Activated CD4-positive, alpha-beta T cell treated with anti-CD3 and anti-CD28 coated beads, Interleukin-10, Interleukin-2, amounts not matched to agents 100 ng/mL and 50 ng/mL, durations not matched to agents 16 hours and 8 hours (primary cell): ENCODE measurements at places on chromosomes 7 and 10.

DNA sequence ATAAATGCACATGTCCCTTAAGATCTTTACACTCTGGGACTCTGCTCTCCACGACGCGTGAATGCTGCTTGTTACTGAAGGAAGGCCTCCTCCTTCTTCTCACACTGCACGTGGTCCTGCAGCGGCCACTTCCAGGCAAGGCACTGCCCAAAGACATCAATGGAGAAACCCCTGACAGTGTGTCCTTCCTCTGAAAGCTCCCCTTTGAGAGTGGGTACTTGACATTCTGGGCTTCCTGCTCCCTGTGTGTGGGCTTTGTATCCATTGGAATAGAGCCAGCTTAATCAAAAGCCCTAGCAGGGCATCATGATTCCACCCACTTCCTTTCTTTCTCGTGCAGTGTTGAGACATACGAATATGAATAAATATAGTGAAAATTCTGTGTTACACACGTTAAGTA lies 69.7 kb upstream of the STK17A start:
- peak; percentile 32 for DNase-seq

DNA sequence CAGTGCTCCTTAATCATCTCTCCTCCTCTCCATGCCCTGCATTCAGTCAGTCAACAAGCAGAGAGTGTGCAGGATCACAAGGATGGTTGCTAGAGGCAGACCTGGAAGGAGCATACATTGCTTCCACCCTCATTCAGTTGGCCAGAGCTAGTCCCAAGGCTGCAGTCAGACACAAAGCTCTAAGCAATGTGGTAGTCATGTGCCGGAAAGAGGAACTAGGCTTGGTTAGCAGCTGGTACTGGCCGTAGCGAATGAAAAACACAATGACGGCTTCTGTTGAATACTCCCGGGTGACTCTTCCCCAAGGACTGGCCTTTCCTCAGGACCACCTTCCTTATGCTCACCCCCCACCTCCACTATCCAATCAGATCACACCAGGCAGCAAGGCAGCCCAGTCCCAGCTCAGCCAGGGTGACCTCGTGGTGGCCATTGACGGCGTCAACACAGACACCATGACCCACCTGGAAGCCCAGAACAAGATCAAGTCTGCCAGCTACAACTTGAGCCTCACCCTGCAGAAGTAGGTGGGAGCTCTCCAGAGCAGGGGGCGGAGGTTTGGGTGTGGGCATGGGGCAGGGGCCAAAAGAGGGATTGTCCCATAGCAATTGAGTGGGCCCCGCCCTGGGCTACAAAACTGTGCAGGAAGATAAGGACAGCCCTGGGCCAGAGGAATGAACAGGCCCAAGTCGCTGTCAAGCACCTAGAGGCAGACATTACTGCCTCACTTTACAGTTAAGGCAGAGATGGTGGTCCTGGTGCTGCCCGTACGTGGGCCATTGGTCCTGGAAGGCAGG lies 10.9 kb downstream of the LDB3 start:
- DNase-seq: no peak

GRCh38 chr10:78299851-78300468 lies 266.3 kb downstream of the RPS24 start:
- no peak for DNase-seq

DNA sequence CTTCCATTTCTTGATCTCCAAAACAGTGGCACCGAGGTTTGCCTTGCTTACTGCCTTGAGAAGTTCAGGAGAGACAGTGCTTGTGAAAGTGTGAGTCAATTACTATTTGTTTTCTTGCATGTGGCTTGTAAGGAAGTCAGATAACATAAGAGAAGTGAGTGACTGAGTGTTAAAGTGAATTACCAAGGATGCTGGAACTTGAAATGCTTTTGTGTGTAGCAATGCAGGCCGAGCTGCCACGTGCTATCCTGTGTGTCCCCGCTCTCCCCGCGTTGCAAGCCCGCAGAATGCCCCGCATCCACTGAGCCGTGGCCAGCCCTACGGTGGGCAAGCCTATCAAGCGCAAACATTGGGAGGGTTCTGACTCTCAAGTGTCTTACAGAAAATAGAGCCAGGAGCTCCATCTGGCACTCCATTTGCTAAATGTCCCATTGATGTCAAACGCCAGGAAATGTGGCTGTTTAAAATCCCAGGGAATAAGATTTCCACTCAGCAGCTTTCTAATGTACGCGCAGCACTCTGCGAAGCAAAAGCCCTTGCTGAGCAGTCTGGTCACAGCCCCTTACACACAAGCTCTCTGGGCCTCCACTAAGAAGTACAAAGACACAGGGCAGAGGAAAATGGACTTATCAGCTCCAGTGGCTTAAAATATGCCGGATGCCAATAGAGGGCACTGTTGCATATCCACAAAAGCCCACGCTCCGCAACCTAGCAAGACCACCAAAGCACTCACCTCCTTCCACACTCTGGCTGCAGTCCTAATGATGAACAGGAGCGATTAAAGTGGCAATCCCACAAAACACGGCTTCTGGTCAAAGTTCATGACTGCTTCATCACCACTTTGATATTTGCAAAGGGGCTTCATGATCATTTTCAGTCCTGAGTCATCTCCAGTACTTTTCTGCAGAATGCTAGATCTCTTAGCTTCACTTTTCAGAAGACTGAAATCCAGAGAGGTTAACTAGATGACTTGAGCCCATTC lies 158.0 kb upstream of the ITGB1 start:
- DNase-seq: peak; percentile 78

DNA sequence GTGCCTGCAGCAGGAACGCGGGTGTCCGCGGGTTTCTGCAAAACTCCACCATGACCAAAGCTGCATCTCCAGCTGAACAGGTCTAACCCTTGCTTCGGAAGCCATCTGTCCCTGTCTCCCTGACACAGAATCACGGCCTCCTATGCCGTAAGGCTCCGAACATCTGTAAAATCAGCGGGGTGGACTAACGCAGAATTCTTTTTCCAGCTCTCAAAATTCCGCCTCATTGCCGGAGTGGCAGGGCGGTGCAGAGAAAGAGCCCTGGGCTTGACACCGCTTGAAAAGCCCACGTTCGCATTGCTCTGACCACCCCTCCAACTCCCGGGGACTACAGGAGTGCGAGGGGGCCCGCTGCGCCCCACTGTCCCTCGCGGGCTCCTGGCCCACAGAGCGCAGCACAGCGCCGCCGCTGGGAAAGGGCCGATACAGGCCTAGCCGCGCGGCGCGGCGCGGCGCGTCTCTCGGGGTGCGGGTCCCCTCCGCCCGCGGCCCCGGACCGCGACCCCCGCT lies 409 bp downstream of the DNMBP start:
- DNase-seq: peak; percentile 3

DNA sequence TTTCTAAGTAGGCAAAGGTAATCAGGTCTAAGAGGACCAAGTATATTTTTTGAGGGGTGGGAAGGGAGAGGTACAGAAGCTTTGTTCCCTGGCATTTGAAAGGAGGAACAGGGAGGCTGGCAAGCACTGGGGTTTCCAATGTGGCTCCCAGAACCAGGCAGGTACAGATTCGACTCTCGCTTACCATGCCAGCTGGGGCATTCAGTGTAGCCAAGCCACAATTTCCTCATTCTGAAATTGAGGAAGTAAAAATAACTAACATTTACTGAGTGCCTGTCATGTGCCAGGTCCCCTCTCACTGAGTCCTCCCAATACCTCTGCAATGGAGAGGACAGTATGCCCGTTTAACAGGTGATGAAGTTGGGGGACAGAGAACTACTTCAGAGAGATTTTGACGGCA lies 45.9 kb upstream of the BET1 start:
- DNase-seq: no peak

GRCh38 chr10:125720002-125720382 lies 483 bp downstream of the EDRF1 start:
- DNase-seq: no peak

DNA sequence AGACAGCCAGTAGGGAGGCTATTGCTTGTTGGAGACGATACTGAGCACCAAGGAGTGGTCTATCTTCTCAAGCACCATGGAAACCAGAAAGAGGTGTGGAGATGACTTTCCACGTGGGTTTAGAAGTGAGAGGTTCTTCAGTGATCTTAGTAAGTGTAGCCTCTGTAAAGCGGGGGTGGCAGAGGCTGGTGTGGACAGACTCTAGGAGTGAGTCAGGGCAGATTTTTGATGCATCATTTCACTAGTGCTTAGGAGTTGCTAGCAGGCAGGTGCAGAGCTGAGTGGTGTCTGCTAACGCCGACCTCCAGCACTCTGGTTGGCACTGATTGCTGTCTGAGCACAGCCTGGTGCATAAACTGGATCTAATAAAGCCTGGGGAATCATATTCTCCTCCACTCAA lies 78.4 kb upstream of the ADO start:
- peak; percentile 93 for DNase-seq

DNA sequence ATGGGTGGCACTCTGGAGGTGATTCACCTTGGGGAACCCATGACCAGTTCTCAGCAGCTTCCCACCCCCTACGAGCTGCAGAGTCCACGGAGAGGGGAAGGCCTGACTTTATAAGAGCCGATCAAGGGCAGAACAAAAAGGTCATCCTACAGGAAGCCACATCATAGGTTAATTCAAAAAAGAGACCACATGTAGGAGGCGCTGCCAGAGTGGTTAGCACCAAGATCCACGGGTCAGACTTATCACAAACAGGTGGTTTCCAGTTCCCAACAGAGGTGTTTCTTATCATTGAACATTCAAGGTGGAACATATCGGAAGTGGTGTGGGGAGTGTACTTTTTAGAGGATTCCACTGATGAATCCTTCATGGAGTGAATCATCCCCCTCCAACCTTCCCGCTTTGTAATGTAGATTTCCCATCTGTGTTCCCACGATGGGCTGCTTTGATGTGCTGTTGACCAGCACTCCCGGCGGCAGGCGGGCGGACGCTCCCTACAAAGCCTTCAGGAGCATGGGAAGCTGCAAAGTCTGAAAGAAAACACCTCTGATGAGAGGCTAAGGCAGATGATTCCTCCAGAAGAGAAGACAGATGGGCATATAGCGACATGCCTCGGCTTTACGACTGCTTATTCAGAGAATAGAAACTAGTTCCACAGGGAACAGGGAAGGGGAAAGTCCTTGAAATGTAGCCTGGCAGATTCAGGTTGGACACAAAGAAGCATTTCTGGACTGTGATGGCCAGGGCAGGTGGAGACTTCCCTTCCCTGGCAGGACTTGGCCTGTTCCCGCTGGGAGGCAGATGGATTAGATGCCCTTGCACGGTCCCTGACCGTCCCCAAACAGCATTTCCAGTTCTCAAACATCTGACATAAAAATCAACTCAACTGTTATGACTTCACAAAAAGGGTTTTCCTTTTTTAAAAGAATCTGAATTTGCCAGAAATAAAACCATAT lies 66.5 kb downstream of the AFAP1L2 start:
- peak; percentile 18 for DNase-seq

GRCh38 chr7:45239486-45239885 lies 81.9 kb downstream of the RAMP3 start:
- no peak for DNase-seq

GRCh38 chr10:95181726-95182125 lies 12.3 kb upstream of the ACSM6 start:
- DNase-seq: no peak

GRCh38 chr7:51253157-51253556 lies 63.5 kb downstream of the COBL start:
- DNase-seq: no peak

DNA sequence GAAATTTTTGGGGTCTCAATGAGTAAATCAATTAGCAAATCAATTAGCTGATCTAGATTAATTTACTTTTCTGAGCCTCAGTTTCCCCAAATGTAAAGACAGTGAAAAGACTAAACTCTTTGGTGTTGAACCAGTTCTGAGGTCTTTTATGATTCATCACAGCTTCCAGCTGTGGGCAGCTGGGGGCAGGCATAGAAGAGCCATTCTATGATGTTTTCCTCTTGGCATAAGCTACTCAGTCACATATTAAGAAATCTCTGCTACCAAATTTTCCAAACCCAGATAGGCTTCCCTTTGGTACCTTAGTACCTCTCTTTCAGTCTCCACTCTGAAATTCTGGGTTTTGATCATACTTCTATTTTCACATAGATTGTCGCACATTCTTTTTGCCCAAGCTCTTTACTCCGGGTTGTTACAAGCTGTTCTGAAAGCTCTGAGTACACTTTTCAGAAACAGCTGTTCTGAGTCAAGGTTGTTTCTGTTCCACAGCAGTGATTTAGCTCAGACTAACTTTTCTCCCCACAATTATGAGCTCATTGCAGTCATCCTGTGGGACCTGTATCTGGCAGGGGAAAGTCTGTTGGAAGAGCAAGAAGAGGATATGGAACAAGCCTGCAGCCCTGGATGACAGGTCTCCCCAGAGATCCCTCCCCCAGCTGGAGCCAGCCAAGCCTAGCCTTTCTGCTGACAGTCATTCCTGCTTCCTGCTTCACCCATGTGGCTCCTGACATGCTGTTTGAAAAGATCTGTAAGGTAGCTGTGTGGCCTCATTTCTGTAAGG lies 599.6 kb upstream of the GHITM start:
- no peak for DNase-seq

- DNase-seq: no peak
Measured at GRCh38 chr10:63324495-63324854, 141.3 kb downstream of the JMJD1C start.
